Tibial nerve (tissue), 4 donors: ENCODE measurements at places on chromosomes 12 and 14. TPM values are rescaled to one million over a fixed set of nuclear protein-coding genes. Genes with fewer than 3 reads are reported as not detected.

SLCO1B1 gene
- 0.78 TPM for total RNA-seq

ANO2 gene
- total RNA-seq: 23.2 TPM

IGFBP6 gene
- total RNA-seq: 7,002 TPM

ACTN1 gene
- 147 TPM for total RNA-seq

BTG1 gene
- 54.0 TPM for total RNA-seq

KRT77 gene
- total RNA-seq: not detected

NTN4 gene
- 50.6 TPM for total RNA-seq

OLR1 gene
- 2.7 TPM for total RNA-seq

MANSC1 gene
- total RNA-seq: 11.6 TPM

IL22 gene
- total RNA-seq: not detected

KRT3 gene
- not detected for total RNA-seq

KRT75 gene
- not detected for total RNA-seq

AKAP3 gene
- 3.7 TPM for total RNA-seq

NKX2-1 gene
- total RNA-seq: not detected

DIO3 gene
- total RNA-seq: 4.6 TPM

NAA30 gene
- 11.4 TPM for total RNA-seq

PDE6H gene
- total RNA-seq: not detected

PCED1B gene
- total RNA-seq: 0.90 TPM

PARPBP gene
- total RNA-seq: 0.87 TPM

GPRC5D gene
- not detected for total RNA-seq

NXPH4 gene
- total RNA-seq: not detected
